ENCODE measurements at places on chromosomes 6 and 20.
A peak's percentile ranks its signal among the peaks of the same experiment; 100 is the strongest.

DNA sequence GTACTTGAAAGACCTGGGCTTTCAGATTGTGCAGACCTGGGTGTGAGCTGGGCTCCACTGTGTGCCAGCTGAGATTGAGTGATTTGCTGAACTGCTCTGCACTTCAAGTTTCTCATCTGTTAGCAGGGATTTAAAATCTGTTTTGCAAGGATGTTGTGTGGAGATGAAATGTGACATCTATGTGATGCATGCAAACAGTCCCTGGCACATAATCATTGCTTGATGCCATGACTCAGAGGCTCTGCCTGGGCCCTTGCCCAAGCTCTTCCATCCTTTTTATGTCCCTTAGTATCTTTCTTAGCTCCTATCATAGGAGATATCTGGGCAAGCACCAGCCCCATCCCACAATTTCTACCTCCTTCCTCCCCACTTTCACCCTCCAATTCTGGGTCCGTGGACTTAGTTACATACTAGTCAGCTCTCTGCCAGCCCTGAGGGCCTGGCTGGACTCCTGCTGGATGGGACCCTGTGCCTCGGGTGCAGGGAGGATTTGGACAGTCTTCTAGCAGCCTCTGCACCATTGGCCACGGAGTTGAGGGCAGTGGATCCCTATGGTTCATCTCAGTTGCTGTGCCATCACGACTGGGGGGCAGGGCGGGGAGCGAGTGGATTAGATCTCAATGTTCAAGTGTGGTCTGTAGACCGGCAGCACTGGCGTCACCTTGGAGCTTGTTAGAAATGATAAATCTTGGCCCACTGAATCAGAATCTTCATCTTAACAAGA, 103.6 kb downstream of the MAP3K7 start:
- DNase-seq = no peak

DNA sequence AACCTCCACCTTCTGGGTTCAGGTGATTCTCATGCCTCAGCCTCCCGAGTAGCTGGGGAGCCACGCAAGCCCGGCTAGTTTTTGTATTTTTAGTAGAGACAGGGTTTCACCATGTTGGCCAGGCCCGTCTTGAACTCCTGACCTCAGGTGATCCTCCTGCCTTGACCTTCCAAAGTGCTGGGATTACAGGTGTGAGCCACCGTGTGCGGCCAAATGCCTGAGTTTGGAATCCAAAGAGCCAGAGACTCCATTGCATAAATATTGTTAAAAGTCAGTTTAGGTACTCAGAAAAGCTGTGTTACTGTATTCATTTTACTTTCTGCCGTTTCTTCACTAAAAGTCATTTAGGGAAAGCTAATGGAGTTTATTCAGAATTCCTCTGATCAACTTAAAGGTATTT, 137.3 kb downstream of the SULF2 start:
- no peak for DNase-seq

GRCh38 chr6:45002390-45003105, 325.6 kb upstream of the RUNX2 start:
- no peak for DNase-seq

GRCh38 chr20:57651881-57652605, 31.8 kb upstream of the ZBP1 start:
- no peak for DNase-seq

DNA sequence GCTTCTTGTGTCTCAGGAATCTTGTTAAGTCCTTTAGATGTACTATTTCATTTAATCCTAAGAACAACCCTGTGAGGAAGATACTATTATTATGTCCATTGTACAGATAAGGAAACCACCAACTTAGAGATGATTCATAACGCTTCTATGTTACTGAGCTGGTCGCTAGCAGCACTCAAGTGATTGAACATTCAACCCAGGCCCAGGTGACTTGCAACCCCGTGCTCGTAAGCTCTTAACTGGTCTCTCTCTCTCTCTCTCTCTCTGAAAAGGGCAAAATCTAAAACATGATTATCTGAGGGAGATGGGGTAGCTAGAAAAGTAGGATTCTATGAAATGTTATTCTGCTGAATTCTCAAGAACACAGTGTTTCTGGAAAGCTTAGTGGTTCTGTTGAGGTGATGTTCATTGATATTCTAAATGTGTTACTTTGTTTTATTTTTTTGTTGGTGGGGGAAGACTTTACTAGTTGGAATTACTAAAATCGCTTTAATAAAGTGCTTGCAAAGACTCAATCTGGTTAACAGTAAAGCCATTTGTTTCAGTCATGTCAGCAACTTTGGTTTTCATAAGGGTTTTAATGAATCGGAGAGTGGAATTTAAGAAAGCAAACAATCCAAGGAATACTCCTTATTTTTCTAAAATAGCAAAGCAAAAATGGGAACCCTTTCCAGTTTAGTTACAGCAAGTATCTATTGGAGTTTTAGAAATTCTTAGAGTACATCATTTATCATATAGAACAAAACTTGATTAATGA, 265.0 kb upstream of the TAB2 start:
- no peak for DNase-seq

- DNase-seq = no peak
Observed at GRCh38 chr20:22243067-22243466, 341.3 kb downstream of the FOXA2 start.

- no peak for DNase-seq
Observed at GRCh38 chr6:76612954-76613353, 540.5 kb upstream of the IMPG1 start.

GRCh38 chr20:61252601-61253263, 671 bp downstream of the CDH4 start:
- no peak for DNase-seq

DNA sequence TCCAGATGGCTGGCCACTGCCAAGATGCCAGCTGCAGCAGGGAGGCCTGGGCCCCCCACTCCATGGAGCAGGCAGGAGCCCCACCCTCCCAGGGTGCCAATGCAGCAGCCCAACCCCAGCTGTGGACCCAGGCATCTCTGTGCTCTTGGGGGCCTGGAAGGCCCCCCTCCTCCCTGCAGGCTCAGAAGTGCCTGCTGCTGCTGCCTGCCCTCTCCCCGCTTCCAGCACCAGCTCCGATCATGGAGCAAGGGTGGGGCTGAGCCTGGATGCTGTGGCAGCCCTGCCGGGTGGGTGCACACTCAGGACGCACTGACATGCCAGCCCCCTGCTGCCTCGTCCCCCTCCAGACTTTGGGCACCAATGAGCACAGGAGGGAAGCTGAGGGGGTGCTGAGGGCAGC, 14.8 kb upstream of the ABCC10 start:
- DNase-seq = no peak

DNA sequence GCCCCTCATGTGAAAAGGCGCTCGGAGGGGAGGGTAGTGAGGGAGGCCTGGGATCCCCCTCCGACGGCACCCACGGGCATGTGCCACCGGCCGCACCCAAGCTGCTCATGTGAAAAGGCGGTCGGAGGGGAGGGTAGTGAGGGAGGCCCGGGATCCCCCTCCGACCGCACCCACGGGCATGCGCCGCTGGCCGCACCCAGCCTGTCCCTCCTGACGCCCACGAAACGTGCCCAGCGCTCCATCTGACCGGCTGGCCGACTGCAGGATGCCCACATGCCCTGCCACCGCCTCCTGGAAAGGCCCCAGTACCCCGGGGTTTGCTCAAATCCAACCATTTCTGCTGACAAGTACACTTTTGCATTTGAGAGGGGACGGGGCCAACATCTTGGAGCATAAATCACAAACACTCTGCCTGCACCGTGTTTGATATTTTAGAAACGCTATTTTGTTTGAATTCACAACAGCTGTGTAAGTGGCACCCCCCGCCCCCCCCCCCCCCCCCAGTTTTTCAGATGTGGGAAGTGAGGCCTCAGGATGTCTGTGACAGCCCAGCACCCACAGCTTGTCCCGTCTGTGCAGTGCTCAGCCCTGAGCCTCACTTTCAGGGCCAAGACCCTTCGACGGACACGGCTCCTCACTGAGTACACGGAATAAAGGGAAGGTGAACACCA, 34.1 kb downstream of the SLC2A4RG start:
- DNase-seq = no peak

- DNase-seq = no peak
Observed at GRCh38 chr6:85348643-85349042, 101.2 kb upstream of the NT5E start.

- DNase-seq = no peak
Observed at GRCh38 chr20:45328451-45328850, 19.8 kb downstream of the SDC4 start.

DNA sequence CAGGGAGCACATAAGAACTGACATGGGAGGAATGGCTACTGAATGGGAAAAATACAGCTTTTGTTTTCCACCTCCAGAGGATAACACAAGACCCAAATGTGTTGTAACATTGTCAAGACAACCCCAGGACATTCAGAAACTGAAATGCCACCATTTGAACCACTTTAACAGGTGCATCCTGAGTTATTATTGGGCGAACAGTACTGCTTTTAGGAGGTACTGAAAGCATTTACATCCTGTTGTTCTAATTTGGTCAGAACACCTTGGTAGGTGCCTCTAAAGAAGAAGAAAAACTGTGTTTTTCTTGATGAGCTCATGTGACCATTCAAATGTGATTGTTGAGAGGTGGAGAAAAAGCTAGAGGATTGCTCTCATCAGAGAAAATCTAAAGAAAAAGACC, 6.4 kb upstream of the TXNDC5 start:
- no peak for DNase-seq

GRCh38 chr6:13908955-13909381, 15.8 kb upstream of the RNF182 start:
- DNase-seq = peak; percentile 24

- no peak for DNase-seq
Observed at GRCh38 chr20:39142407-39143096, 180.4 kb downstream of the DHX35 start.
